Hematopoietic multipotent progenitor cell treated with erythropoietin and hydrocortisone succinate and interleukin-3 and kit ligand, for 4 days (in vitro differentiated cells): ENCODE measurements at places on chromosomes 2 and 18.

DNA sequence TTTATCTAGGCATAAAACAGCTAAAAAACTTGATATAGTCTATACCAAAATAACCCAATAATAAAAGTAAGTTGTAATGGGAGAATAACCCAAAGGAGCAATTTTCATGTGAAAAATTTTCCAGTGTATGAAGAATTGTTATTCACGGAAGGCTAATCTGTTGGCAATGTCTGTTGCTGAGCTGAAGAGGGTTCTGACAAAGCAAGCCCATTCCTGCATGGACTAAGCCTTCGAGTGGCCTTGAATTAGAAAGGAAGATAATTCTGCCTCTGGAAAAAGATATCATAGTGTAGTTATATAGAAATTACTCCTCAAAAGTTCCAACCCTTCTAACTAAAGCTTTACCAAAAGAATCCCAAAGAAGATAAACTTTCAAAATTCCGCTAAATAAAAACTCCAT is 101.5 kb downstream of the MAP2 start:
- no peak for DNase-seq

DNA sequence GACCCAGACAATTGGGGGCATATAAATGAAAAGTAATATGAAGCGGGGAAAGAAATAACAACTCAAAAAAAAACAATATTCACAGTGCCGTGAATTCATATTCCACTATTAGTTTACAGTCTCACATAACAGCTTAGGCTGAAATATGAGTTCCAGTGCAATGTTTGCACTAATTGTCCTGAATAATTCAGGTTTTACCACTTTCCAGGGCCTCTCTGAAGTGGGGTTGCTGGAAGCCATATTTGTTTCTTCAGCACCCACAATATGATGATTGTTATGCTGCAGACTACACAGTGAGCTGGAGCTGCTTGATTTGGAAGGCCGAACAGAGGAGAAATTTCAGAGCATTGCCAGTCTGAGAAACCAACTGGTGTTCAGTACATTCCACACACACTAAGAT is 894.5 kb upstream of the ACVR2A start:
- DNase-seq = no peak

DNA sequence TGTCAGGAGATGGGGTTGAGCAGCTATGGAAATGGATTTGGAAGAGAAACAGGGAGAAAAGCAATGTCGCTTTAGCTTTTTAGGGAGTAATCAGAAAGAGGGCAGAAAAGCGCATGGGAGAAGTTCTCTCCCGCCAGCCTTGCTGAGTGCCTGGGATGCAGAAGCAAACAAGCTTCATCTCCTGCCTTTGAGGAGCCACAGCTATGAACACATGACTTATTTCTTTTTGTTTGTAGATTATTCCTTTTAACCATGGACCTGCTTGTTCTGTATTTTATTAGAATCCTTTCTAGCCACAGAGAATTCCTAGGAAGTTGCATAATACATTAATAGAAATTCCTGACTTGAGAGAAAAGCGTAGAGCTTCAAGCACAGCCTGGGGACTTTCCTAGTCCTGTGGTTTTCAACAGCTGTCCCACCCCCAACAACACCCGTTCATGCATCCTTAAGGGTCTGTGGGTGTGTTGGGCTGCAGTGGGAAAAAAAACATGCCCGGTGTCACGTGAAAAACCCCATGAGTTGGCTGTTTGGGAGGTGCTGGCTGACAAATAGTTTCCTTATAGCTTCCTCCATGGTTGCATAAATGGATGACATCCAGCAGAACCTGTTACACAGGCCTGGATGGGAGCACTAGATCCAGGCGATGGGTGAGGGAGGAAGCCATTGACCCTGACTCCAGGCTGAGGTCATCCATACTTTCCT is 14.9 kb downstream of the SLC9A4 start:
- DNase-seq = peak; percentile 30

- no peak for DNase-seq
These were observed 1052.3 kb upstream of the ZEB2 start for GRCh38 chr2:145572238-145572637.

GRCh38 chr2:54207666-54208195 is 48.3 kb downstream of the TSPYL6 start:
- no peak for DNase-seq

DNA sequence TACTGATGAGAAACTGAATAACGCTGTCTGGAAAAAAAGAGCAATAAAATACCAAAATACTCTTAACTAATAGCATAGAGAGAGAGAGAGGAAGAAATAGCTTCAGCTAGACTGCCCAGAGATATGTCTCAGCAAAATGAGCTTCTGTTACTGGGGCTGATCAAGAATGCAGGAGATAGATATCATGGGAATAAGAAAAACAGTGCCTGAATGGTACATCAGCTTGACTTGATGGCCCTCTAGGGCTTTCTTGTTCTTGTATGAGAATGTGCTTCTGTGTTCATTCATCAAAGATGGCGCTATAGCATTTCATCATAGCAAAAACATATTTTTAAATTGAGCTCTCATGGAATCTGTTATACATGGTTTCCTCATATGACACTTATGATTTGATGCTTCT is 151.2 kb downstream of the CALCRL start:
- DNase-seq = no peak

DNA sequence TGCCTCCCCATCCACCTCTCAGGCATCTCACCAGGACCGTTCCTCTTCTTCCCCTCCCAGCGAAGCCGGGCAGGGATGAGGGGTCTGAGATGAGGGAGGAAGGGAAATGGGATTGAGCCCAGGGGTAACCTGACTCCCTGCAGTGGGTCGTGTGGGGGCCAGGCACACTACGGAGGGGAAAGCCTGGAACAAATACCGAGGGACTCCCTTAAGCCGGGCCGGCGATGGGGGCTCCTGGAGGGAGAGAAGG is 250 bp upstream of the SPEG start:
- DNase-seq = no peak

DNA sequence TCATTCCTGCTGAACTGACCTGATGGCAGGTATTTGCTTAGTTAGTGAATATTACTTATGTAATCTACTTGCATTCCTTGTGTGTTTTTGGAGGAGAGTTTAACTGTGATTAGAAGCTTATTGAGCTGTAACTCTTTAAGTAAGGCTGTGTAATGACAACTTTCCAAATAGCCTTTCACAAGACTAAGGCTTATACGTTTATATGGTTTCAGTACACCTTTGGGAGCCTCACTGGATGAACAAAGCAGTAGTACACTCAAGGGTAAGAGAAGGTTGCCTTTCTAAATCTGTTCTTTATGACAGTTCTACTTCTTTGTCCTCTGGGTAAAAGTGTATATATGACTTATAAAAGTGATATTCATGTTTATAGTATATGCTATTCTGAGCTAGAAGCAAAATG is 4.3 kb downstream of the ITPRID2 start:
- DNase-seq = no peak

GRCh38 chr2:114661971-114662939 is 219.8 kb downstream of the DPP10 start:
- DNase-seq = peak; percentile 4

GRCh38 chr2:18566145-18566769 is 5.8 kb upstream of the RDH14 start:
- DNase-seq = peak; percentile 27

DNA sequence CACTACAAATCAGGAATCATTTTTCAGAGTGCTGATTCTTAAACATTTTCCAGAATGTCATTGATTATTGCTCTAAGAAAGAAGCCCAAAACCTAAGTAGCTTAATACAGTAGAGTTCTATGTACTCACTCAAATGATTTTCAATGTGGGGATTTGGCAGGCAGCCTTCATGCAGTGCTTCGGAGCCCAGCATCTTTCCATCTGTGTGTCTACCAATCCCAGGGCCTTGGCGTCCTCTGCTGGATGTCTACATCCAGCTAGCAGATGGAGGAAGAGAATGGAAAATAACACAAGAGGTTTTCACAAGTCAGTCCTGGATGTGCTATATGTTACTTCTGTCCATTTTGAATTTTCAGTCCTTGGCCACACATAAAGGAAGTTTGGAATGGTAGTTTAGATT is 151.8 kb downstream of the RDH14 start:
- no peak for DNase-seq

GRCh38 chr2:176085861-176086771 is 2.4 kb upstream of the EVX2 start:
- peak; percentile 52 for DNase-seq

DNA sequence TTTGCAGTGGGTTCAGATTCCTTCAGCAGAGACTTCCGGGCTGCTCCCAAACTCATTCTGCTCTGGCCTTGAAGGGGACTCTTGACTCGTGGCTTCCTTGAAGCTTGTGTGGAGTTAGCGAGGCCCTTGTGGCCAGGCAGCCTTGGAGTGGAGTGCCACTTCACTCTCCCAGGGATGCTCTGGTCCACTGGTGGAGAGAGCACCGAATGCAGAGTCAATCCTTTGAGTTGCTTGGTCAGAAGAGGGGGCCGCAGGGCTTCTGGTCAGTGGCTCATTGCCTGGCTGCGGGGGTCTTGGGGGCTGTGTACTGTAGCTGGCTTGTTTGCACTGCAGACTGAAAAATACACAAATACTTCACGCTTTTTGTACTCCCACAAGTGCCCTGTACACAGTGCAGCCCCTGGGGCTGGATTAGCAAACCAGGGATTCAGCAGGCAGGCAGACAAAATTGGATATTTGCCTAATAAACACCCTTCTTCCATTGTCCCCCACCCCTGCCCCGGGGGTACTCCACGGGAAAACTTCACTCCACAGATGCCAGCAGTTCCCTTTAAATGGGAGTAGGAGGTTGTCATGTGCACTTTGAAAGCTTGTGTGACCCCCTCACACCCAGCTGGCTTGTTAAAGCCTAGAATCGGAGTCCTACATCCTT is 3.2 kb downstream of the GLI2 start:
- no peak for DNase-seq

DNA sequence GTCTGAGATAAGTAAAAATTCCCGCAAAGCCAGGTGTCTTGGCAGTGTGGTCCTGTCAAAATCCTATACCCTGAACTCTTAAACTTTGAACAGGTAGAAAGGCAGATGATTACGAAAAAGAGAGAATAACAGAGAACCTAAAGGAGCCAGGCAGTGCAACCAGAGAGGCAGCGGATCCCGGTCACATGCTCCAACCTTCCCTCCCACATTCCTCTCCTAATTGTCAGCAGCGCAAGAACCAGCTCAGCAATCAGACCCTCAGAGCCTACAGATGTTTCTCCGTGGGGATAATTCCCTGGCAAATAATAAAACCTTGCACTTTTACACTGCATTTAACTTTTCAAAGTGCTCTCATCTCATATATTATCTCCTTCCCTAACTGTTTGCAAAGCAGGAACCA is 124.8 kb downstream of the EPHA4 start:
- no peak for DNase-seq

DNA sequence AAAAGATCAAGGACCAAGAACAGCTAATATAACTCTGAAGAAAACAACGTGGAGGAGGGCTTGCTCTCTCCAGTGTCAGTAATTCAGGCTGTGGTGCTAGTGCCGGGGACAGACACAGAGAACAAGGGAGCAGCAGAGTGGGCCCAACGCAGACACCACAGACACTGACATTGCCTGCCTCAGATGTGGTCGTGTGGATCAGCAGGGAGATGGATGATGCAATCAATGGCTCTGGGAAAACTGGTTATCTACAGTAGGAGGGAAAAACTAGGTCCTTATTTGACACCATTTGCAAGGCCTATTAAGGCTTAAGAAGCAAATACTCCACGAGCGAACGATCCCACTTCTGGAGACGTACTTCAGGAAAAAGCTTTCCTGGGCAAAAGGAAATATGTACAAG is 36.1 kb downstream of the HDLBP start:
- DNase-seq = no peak

DNA sequence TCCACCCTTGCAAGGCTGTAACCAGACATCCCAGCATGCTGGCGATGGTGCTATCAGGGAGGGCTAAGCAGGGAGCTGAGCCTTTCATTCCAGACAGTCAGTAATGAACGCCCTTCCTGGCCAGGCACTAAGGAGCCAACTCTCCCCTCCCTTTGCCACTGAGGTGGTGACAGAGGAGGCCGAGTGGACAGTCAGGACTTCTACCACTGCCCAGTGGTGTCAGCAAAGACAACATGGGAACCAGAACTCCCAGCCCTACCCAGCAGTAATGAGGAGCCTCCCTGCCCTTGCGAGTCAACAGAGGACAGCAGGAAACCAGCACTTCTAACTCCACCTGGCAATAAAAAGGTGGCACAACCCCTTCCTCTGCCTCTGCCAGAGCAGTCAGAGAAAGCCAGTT is 68.6 kb downstream of the ZAP70 start:
- DNase-seq = no peak
